Fibroblast of lung (primary cell): ENCODE measurements at places on chromosomes 7 and 10. TPM values are rescaled to one million over a fixed set of nuclear protein-coding genes. Genes with fewer than 3 reads are reported as not detected.
A peak's percentile ranks its signal among the peaks of the same experiment; 100 is the strongest.

The CALHM3 gene
- total RNA-seq = not detected in 2 replicates

The TMEM72 gene
- total RNA-seq = not detected in 2 replicates

- H3K4me1 ChIP-seq = peaks cover 2% of the 10 kb centered on the region
- H3K27me3 ChIP-seq = peaks cover 5% of the 10 kb centered on the region
- H3K4me3 ChIP-seq = peak overlapping the region; percentile 64
- H3K27ac ChIP-seq = no peak overlapping the region
These were observed 977 bp downstream of the CACNB2 start for GRCh38 chr10:18140957-18141845.

- H3K4me3 ChIP-seq = no peak overlapping the region
- H3K27ac ChIP-seq = no peak overlapping the region
- no peaks in the 10 kb centered on the region for H3K27me3 ChIP-seq
- DNase-seq = no peak
These were observed 171.9 kb upstream of the SP8 start for GRCh38 chr7:20958572-20958971.

GRCh38 chr7:17524746-17525145 lies 226.3 kb downstream of the AHR start:
- H3K27ac ChIP-seq = peak overlapping the region; percentile 52
- H3K36me3 ChIP-seq = no peaks in the 10 kb centered on the region
- DNase-seq = peak; percentile 38
- no peaks in the 10 kb centered on the region for H3K27me3 ChIP-seq

The C10orf62 gene
- not detected in 2 replicates for total RNA-seq

GRCh38 chr7:104795086-104795485 lies 218.9 kb upstream of the KMT2E start:
- H3K36me3 ChIP-seq = no peaks in the 10 kb centered on the region
- no peak for DNase-seq
- H3K4me1 ChIP-seq = no peaks in the 10 kb centered on the region
- H3K4me3 ChIP-seq = no peak overlapping the region
- no peak overlapping the region for H3K27ac ChIP-seq

DNA sequence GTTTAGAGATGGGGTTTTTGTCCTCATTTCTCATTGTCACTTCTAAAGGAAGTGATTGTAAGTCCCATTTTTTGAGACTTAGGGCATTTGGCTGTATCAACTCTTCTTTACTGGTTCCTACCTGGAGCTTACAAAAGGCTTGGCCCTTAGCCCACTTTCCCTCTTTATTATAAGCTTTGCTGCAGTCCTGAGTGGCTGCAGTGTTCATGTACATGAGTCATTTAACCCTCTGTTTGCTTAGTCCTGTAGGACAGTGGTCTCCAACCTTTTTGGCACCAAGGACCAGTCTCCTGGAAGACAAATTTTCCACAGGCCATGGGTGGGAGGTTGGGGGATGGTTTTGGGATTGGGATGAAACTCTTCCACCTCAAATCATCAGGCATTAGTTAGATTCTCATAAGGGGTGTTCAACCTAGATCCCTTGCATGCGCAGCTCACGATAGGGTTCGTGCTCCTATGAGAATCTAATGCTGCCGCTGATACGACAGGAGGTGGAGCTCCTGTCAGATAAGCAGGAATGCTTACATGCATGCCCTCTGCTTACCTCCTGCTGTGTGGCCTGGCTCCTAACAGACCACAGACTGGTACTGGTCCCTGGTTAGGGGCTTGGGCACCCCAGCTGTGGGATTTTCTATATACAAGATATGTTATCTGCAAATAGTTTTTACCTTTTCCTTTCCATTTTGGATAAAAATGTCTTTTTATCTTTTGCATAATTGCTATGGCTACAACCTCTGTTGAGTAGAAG lies 99.7 kb downstream of the CCSER2 start:
- H3K4me3 ChIP-seq = no peak overlapping the region
- peaks cover 8% of the 10 kb centered on the region for H3K4me1 ChIP-seq
- H3K27ac ChIP-seq = no peak overlapping the region
- DNase-seq = no peak
- H3K27me3 ChIP-seq = no peaks in the 10 kb centered on the region

DNA sequence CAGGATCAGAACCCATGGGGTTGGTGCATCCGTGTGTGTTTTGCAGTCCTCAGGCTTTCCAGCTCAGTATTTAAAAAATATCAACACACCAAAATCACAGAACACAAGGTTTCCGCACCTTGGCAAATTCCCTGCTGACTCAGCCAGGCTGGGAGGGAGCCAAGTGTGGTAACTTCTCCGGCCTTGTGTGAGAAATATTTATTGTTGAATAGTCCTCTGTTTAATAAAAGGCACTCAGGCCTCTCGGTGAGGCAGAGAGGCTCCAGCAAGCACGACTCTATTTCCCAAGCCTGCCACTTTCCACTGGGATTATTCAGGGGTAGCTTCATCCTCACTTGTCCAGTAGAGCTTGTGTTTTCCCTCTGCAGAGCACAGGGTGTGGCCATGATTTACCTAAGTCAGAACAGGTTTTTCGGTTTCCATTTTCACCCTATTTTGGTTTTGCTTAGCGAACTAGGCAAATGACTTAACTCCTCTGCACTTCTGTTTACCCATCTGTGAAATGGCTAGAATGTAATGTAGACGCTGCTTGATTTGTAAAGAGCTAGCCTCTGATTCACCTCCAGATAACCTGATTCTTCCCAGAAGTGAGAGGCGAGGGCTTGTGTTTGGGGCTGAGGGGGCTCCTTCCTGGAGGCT lies 13.0 kb upstream of the CHST15 start:
- peaks cover 2% of the 10 kb centered on the region for H3K4me1 ChIP-seq
- DNase-seq = peak; percentile 85
- H3K27ac ChIP-seq = no peak overlapping the region
- no peak overlapping the region for H3K4me3 ChIP-seq

The MRC1 gene
- total RNA-seq = under 0.01 TPM in 1 of 2 replicates, not detected in the other

GRCh38 chr7:43577485-43577951 lies 5.4 kb upstream of the STK17A start:
- no peaks in the 10 kb centered on the region for H3K36me3 ChIP-seq
- H3K4me3 ChIP-seq = no peak overlapping the region
- H3K27ac ChIP-seq = no peak overlapping the region

The OR2F1 gene
- total RNA-seq = not detected in 2 replicates
